Progenitor cell of endocrine pancreas (in vitro differentiated cells): ENCODE measurements at places on chromosomes 1 and 21. TPM values are rescaled to one million over a fixed set of nuclear protein-coding genes. Genes with fewer than 3 reads are reported as not detected.
A peak's percentile ranks its signal among the peaks of the same experiment; 100 is the strongest.

The CCDC181 gene
- total RNA-seq = 7.3 and 8.2 TPM in 2 replicates

The FCGR1A gene
- not detected in 2 replicates for total RNA-seq

The LYPD8 gene
- total RNA-seq = not detected in 2 replicates

The IVL gene
- total RNA-seq = not detected in 2 replicates

The CRYAA gene
- total RNA-seq = not detected in 2 replicates

The IGFN1 gene
- 0.38 and 0.44 TPM in 2 replicates for total RNA-seq

The THEMIS2 gene
- 3.0 and 3.3 TPM in 2 replicates for total RNA-seq

The RCAN3 gene
- total RNA-seq = 31.0 and 32.5 TPM in 2 replicates

DNA sequence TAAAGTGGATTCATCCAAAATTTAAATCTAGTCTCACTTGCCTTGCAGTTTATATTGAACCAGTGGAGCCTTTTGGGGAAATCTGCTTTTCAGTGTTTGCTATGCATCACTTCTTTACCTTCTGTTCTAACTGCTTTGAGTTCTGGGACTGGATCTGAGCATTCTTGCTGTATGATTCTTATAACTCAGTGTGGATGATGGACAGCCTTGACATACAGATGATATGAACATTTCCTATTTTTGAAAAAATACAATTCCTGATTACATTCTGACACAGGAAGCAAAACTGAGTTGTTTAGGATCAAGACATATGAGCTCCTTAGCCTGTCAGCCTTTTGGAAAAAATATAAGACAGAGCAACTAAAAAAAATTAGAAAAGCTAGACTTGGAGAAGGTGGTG is 115.2 kb downstream of the DISP1 start:
- no peak overlapping the region for H3K4me3 ChIP-seq
- H3K27me3 ChIP-seq = no peaks in the 10 kb centered on the region
- H3K4me1 ChIP-seq = peaks cover 12% of the 10 kb centered on the region
- no peaks in the 10 kb centered on the region for H3K36me3 ChIP-seq

DNA sequence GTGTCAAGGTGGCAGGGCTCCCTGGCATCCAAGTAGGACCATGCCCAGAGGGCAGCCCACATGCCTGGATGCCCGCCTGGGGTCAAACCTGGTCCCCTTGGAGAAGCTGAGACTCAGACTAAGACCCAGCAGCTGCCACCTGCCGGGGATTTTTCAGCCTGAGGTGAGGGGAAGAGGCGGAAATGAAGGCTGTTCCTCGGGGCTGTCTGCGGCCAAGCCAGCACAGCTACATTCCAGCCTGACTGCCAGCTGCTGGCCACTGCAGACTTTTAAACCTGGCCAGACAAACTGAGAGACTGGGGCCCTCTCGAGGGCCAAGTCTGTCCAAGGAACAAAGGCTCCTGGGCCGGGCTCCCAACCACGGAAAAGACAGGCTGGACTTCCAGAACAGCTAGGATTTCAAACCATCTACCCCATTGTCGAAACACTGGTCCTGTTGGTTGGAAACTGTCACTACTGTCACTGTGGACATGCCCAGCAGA is 21.9 kb upstream of the PLEKHG5 start:
- H3K4me1 ChIP-seq = no peaks in the 10 kb centered on the region
- DNase-seq = no peak
- no peaks in the 10 kb centered on the region for H3K27me3 ChIP-seq
- H3K4me3 ChIP-seq = no peak overlapping the region
- no peaks in the 10 kb centered on the region for H3K36me3 ChIP-seq

DNA sequence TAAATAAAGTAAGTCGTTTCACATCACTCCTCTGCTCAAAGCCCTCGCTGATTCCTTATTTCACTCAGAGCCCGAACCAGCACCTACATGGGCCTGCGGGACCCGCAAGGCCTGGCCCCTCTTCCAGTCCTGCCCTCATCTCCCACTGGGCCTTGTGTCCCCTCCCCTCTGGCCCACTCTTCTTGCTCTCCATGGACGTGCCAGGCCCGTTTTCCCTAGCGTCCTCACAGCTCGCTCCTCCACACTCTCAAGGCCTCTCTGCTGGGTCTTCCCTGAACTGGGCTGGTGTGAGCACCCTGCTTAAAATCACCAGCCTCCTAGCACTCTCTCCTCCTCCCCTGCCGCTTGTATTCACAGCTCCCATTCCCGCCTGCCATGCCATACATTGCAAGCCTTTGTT is 237.9 kb downstream of the FOXD2 start:
- H3K36me3 ChIP-seq = no peaks in the 10 kb centered on the region
- peaks cover 2% of the 10 kb centered on the region for H3K4me1 ChIP-seq
- H3K4me3 ChIP-seq = no peak overlapping the region
- no peak for DNase-seq

DNA sequence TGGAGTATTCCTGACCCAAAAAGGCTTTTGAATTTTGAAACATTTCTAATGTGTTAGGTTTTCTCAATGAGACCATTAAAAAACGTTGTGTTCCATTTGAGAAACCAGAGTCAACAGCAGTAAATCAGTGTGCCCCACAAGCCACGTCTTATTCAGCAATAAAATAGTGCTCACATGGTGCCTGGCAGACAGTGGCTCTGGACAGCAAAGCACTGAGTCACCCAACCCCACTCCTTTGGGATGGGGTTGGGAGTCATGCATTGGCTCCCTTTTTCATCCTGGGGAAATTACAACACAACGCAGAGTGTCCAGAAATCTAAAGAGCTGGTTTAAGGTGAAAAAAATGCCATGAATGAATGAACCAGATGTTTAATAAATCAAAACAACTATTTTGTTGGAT is 46.5 kb downstream of the KCNJ15 start:
- no peaks in the 10 kb centered on the region for H3K4me1 ChIP-seq
- H3K36me3 ChIP-seq = no peaks in the 10 kb centered on the region
- DNase-seq = no peak
- H3K27me3 ChIP-seq = peaks cover 3% of the 10 kb centered on the region

GRCh38 chr1:183110326-183110880 is 75.7 kb upstream of the LAMC2 start:
- DNase-seq = no peak
- no peak overlapping the region for H3K4me3 ChIP-seq
- H3K27me3 ChIP-seq = no peaks in the 10 kb centered on the region
- peaks cover 16% of the 10 kb centered on the region for H3K36me3 ChIP-seq

GRCh38 chr1:174344162-174344561 is 103.6 kb upstream of the GPR52 start:
- peaks cover 4% of the 10 kb centered on the region for H3K36me3 ChIP-seq
- H3K27me3 ChIP-seq = no peaks in the 10 kb centered on the region
- H3K4me1 ChIP-seq = no peaks in the 10 kb centered on the region
- H3K4me3 ChIP-seq = no peak overlapping the region
- no peak overlapping the region for H3K27ac ChIP-seq

DNA sequence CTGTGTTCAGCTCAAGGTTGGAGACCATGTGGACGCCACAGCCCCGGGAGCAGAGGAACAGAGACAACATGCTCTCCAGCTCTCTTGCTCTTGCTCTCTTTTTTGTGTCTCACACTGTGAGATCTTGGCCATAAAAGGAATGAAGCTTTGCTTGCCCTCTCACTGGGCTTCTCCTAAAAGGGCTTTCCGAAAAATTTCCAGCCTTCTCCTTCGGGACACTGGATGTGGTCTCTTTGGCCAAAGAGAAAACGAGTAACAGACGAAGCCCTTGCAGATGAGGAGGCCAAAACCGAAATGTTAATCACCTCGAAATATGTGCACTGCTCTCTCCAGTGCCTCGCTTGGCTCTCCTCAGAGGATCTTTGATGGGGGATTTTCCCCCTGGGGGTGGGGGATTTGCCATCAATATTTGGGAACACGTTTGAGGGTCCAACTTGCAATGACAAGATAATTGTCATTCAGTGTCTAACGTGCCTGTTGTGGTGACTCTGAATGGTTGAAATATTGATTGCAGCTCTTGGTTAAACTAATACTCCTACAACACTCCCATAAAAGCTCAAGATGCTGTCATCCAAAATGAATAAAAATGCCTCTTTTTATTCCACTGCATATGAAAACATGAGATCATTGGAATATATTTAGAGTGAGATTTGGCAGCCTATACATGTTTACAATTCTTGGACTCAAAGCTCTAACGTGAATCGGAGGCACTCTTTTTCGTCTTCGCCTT is 68.6 kb upstream of the ANGPTL1 start:
- no peak for DNase-seq

- no peaks in the 10 kb centered on the region for H3K27me3 ChIP-seq
- peaks cover 8% of the 10 kb centered on the region for H3K4me1 ChIP-seq
- no peak overlapping the region for H3K27ac ChIP-seq
- H3K36me3 ChIP-seq = peaks cover 21% of the 10 kb centered on the region
- no peak overlapping the region for H3K4me3 ChIP-seq
- DNase-seq = no peak
Observed at GRCh38 chr1:6471086-6471969, 5.4 kb upstream of the TNFRSF25 start.

GRCh38 chr1:232249861-232250777 is 379.8 kb downstream of the SIPA1L2 start:
- DNase-seq = no peak
- H3K27ac ChIP-seq = no peak overlapping the region
- H3K4me3 ChIP-seq = no peak overlapping the region
- peaks cover 80% of the 10 kb centered on the region for H3K27me3 ChIP-seq
- peaks cover 2% of the 10 kb centered on the region for H3K4me1 ChIP-seq

DNA sequence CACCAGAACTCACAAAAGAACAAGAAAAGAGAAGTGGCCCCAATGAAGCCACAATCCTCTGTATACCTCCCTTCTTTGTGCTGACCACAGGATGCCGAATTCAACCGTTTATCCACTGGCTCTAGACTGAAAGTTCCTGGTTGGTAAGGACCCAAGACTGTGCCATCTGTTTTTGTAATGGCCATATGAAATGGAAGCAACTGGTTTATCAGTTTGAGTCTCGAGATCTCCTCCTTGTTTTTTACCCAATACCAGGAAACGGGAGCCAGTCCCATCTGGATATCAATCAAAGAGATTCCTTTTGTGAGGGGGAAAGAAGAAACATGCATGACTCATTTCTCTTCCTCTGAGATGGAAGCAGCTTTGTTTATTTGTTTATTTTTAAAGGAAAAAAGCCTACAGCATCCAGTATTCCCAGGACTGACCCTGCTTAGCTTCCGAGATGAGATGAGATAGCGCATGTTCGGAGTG is 32.4 kb upstream of the ZNF124 start:
- H3K27ac ChIP-seq = no peak overlapping the region
- peaks cover 9% of the 10 kb centered on the region for H3K4me1 ChIP-seq
- peaks cover 7% of the 10 kb centered on the region for H3K36me3 ChIP-seq
- no peak for DNase-seq
- no peaks in the 10 kb centered on the region for H3K27me3 ChIP-seq

- H3K36me3 ChIP-seq = no peaks in the 10 kb centered on the region
- H3K27me3 ChIP-seq = no peaks in the 10 kb centered on the region
- H3K4me1 ChIP-seq = peaks cover 40% of the 10 kb centered on the region
Observed at GRCh38 chr1:229089586-229090208, 181.2 kb upstream of the RAB4A start.

- no peaks in the 10 kb centered on the region for H3K36me3 ChIP-seq
- H3K4me3 ChIP-seq = no peak overlapping the region
- peaks cover 5% of the 10 kb centered on the region for H3K4me1 ChIP-seq
- DNase-seq = no peak
Observed at GRCh38 chr21:41552254-41552653, 44.3 kb upstream of the TMPRSS2 start.

DNA sequence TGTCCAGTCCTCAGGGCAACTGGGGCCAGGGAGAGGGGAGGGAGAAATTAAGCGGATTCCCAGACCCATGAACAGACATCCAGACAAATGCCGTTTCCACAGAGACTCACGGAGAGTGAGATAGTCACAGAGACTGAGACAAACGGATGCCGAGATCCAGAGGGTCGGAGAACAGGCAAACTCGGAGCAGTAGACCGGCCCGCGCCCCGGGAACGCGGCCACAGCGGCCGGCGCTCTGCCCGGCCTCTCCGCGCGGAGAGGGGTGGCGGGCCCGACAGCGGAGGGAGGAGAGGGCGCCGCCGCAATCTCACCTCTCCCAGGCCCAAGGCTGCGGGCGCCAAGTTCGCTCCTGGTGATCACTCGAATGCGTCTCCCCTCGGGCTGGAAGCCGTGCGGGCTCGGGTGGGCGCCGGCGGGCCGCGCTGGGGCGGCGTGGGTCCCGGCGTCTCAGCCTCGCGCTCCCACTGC is 831 bp upstream of the FOXD2 start:
- no peaks in the 10 kb centered on the region for H3K36me3 ChIP-seq
- no peak overlapping the region for H3K27ac ChIP-seq
- peaks cover 10% of the 10 kb centered on the region for H3K4me1 ChIP-seq
- no peak for DNase-seq

DNA sequence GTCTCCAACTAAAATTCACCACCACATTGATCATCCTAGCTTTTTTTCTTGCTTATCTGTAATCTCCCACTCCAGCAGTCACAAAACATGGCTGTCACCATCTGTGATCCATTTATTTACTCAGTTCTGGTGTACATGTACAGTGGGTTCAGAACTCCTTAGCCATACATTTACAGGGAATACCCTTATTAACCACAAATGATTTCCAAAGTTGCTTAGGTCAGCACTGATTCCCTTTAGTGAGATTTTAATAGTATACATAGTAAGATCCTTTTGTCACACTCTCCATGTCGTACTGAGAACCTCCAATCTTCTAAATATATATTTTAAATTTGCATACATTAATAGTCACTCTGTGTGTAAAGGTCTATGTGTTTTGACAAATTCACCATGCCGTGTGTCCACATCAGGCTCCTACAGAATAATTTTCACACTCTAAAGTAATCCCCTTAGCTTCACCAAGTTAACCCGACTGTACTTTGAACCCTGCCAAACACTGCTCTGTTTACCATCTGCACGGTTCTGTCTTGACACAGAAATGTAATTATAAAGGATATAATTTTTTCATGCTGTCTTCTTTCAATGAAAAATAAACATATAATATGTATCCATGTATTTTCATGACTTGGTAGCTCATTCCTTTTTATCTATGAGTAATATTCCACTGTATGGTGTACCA is 473.6 kb upstream of the ZP4 start:
- H3K4me3 ChIP-seq = no peak overlapping the region
- no peaks in the 10 kb centered on the region for H3K27me3 ChIP-seq
- H3K27ac ChIP-seq = no peak overlapping the region
- DNase-seq = no peak

DNA sequence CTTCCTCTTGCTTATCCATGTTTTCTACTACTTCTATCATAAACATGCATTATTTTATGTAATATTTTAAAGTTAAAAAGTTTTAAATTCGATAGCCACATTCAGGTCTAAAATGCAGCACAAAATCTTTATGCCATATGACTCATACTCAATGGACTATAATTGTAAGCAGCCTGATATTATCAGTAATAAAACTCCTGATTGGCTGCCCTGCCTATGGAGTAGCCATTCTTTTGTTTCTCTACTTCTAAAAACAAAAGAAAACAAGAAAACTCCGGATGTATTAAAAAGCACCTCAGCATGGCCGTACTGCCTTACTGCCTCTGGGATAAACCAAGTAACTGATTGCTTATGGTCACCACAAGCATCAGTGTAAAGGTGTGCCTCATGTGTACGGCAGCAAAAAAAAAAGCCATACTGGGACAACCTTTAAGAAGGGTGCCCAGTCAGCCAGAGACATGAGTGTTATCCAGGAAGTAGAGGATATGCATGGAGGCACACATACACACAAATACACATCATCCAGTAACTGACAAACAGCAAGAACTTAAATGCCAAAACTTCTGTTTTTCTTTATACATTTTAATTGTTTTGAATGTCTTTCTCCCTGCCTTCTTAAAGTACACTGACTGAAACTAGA is 9.2 kb downstream of the SLC35D1 start:
- no peaks in the 10 kb centered on the region for H3K4me1 ChIP-seq
- no peak for DNase-seq
- H3K27me3 ChIP-seq = no peaks in the 10 kb centered on the region

GRCh38 chr1:2226525-2227345 is 1.4 kb upstream of the SKI start:
- no peaks in the 10 kb centered on the region for H3K36me3 ChIP-seq
- H3K4me3 ChIP-seq = peak overlapping the region; percentile 67
- peaks cover 19% of the 10 kb centered on the region for H3K4me1 ChIP-seq
- H3K27ac ChIP-seq = peak overlapping the region; percentile 49
- H3K27me3 ChIP-seq = no peaks in the 10 kb centered on the region
